ENCODE measurements at places on chromosomes 13 and 19.
A peak's percentile ranks its signal among the peaks of the same experiment; 100 is the strongest.

GRCh38 chr19:9498183-9498902, at the start of gene ZNF560:
Gene ZNF560, minus strand, starts transcription at chr19:9498616. Its CDS starts 23,303 bp downstream, at chr19:9475313.
- DNase-seq, result peak; percentile 11

DNA sequence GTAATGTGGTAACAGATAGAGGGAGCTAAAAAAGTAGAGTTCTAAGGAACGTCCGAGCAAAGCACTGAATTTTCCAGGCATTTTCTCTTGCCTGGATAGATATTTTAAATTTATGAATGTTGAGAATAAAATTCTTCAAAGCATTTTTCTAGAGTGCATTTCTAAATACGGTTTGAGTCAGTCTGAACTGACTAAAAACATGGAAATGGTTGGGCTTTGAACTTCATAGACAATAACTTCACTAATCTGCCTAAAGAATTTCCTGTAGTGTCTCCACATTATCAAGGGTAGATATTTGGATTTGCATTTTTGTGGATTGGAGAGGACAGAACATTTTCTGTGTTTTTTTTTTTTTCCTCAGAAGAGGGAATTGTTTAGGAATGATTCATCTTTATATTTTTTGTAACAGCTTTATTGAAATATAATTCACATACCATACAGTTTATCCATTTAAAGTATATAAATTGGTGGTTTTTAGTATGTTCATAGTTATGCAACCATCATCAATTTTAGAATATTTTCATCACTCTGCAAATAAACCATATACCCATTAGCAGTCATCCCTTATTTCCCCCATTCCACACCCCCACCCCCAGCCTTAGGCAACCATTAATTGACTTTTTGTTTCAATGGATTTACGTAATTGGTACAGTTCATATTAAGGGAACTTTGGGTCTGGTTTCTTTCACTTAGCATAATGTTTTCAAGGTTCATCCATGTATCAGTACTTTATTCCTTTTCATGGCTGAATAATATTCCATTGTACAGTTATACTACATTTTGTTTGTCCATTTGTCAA, 20.7 kb downstream of the GARRE1 start:
- peak; percentile 95 for DNase-seq

DNA sequence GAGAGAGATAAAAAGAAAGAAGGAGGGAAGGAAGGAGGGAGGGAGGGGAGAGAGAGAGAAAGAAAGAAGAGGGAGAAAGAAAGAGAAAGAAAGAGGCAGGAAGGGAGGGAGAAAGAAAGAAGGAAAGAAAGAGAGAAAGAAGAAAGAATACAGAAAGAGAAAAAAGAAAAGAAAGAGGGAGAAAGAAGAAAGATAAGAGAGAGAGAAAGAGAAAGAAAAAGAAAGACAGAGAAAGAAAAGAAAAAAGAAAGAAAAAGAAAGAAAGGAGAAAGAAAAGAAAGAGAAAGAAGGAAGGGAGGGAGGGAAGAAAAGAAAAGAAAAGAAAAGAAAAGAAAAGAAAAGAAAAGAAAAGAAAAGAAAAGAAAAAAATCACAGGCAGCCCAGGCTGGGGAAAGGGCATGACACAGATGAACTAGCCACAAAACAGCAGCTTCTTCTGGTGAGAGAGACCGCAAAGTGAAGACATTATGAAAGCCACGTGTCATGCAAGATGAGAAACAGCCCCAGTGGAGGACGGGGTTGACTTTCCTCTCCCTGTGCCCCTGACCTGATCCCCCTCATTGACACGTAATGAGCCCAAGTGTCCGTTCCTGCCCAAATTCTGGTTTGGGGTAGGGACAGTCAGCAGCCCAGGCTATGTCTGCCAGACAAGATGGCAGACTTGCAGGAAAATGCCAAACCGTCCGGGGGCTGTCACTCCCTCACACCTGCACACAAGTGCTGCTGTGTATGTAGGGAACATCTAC, 102.1 kb downstream of the INSR start:
- DNase-seq, result no peak

DNA sequence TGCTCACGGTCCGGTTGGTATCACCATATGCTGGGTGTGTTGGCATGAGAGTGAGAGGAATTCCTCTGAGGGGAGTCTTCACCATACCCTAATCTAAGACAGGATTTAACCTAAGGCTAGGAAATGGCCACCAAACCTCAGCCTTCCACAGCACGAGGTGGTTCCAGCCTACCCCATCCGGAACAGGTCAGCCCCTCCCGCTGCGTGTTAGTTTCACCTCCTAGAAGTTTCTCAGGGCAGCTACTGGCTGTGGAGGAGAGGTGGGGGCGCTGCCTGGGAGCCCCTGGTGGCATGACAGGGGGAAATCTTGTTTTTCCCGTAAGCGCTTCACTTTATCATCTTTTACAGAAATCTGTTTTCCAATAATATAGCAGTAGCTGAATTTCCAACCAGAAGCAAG, 55.1 kb downstream of the RGCC start:
- no peak for DNase-seq

GRCh38 chr19:6999933-7000332, 21.3 kb downstream of the MBD3L2B start:
- no peak for DNase-seq

Data from foreskin melanocyte (primary cell).